Suppressor macrophage treated with lipopolysaccharide for 1 hour (primary cell): ENCODE measurements at places on chromosomes 13 and 19.

- no peak for DNase-seq
Measured at GRCh38 chr13:62710787-62711186, 1295.1 kb upstream of the PCDH20 start.

GRCh38 chr19:5074830-5075394 lies 106.0 kb downstream of the KDM4B start:
- no peak for DNase-seq

- no peak for DNase-seq
Measured at GRCh38 chr13:29436291-29436690, 159.2 kb downstream of the SLC7A1 start.

DNA sequence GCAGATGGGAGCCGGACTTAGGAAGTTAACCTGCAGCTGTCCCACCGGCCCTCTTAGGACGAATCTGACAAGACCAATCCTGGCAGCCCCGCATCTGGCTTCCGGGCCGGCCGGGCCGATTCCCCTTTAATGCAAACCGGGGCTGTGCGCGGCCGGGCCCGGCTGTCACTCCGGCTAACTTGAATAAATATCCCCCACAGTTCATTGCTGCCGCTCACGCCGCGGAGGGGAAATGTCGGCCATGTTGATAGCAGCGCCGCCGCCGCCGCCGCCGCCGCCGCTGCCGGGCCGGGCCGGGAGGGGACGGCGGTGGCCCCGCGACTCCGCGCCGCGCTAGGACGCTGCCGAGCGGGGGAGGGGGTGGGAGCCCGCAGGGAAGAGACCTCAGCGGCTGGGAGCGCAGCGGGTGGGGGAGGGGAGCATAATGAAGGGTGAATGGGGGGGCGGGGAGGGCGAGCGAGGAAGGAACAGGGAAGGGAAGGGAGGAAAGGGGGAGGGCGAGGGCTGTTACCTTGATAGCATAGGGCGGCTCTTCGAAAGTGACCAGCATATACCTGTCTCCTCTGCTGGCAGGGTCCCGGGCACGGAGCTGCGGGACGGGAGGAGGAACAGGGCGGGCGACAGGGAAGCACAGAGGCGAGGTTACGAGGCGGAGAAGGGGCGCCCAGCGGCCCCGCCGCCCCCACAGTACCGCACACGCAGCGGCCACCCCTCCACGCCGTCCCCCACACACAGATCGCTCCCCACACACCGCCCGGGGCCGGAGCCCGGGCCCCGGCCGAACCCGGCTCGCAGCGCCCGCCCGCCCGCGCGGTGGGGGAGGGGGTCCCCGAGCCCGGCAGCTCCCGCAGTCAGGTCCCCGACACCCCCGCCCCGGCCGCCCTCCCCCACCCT lies 1.1 kb downstream of the INTS6 start:
- DNase-seq: peak; percentile 85

- peak; percentile 43 for DNase-seq
Measured at GRCh38 chr13:27481766-27482165, 31.4 kb upstream of the MTIF3 start.

DNA sequence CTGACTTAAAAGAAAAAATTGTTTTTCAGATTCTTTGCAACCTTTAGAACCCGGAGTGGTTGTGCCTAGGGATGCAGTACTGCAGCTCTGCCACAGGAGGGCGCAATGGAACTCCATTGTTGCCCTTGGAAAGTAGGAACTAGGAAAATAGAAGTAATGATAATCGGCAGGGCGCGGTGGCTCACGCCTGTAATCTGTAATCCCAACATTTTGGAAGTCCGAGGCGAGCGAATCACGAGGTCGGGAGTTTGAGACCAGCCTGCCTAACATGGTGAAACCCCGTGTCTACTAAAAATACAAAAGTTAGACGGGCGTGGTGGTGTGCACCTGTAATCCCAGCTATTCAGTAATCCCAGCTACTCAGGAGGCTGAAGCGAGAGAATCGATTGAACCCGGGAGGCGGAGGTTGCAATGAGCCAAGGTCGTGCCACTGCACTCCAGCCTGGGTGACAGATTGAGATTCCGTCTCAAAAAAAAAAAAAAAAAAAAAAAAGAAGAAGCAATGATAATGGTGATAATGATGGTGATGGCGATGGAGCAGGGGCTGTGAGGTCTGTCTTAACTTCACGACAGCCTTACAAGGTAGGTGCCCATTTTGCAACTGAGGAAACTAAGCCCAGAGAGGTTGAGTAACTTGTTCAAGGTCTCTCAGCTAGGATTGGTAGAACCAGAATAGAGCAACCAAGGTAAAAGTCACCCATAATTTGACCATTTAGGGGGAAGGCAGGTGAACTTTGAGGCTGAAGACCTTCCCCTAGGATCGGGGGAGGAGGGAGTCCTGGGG lies 5.5 kb upstream of the ADAMTS10 start:
- DNase-seq: peak; percentile 81

DNA sequence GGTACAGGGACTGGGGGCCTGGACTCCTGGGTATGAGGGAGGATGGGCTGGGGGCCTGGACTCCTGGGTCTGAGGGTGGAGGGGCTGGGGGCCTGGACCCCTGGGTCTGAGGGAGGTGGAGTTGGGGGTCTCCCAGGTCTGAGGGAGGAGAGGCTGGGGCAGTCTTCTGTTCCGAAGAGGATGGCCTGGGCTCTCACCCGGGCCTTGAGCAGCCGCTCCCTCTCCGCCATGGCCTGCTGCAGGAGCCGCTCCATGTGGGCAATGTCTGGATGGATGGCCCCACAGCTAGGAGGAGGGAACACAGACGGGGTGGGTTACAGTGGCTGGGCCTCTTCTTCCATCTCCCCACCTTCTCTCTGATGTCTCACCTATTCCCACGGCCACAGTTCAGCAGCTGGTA lies 18.1 kb downstream of the PHLDB3 start:
- DNase-seq: no peak

GRCh38 chr13:50115695-50116094 lies 100.5 kb downstream of the KCNRG start:
- no peak for DNase-seq

GRCh38 chr19:48635966-48636858 lies 967 bp downstream of the DBP start:
- DNase-seq: no peak

DNA sequence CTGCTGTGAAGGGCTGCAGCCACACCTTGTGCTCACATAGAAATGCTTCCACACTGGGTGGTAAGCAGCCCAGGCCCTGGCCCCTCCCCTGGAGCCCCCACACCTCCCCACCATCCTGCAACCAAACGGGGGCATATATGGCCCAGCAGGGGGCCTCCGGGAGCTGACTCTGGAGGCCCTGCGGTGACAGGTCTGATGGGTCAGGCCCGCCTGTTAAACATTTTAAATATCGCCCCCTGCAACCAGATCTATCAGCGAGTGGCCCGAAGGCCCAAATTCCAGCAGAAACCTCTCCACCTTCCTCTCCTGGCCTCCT lies 48.0 kb upstream of the KATNAL1 start:
- DNase-seq: peak; percentile 39

DNA sequence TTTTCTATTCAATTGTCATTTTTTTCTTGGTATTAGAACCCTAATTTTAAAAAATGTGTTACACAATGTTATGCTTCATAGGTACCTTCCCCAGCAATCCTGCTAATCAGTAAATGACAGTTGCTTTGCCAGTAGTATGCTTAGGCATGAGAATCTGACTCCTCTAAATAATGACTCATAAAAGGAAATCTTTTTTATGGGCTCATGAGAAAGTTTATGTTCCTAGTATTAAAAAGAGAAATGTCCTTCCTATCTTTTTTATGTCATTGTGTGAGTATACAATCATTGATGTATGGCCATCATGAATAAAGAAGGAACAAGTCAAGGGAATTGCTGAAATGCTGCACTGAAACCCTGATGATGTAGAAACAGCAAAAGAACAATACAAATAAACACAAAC lies 1237.7 kb upstream of the PCDH20 start:
- DNase-seq: no peak

GRCh38 chr19:20787786-20788185 lies 11.7 kb downstream of the ZNF66 start:
- DNase-seq: no peak

GRCh38 chr13:41284512-41285288 lies 21.3 kb upstream of the MTRF1 start:
- peak; percentile 5 for DNase-seq

DNA sequence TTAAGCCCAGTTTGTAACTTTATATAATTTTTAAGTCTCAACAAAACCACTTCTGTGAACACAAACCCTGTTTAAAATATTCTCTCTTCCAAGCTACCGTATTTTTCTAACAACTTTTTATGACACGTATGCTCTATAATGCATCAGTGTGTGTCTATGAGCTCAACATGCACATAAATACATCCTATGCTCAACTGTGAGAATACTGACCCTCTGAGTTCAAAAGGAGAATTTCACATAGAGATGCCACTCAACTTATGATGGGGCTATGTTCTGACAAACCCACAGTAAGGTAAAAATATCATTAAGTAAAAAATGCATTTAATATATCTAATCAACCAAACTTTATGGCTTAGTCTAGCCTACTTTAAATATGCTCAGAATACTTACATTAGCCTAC lies 1139.7 kb upstream of the SPRY2 start:
- DNase-seq: no peak

- peak; percentile 90 for DNase-seq
Measured at GRCh38 chr19:10346509-10346908, 7.1 kb upstream of the ICAM3 start.

- peak; percentile 80 for DNase-seq
Measured at GRCh38 chr19:5718579-5719273, 1.2 kb downstream of the LONP1 start.

DNA sequence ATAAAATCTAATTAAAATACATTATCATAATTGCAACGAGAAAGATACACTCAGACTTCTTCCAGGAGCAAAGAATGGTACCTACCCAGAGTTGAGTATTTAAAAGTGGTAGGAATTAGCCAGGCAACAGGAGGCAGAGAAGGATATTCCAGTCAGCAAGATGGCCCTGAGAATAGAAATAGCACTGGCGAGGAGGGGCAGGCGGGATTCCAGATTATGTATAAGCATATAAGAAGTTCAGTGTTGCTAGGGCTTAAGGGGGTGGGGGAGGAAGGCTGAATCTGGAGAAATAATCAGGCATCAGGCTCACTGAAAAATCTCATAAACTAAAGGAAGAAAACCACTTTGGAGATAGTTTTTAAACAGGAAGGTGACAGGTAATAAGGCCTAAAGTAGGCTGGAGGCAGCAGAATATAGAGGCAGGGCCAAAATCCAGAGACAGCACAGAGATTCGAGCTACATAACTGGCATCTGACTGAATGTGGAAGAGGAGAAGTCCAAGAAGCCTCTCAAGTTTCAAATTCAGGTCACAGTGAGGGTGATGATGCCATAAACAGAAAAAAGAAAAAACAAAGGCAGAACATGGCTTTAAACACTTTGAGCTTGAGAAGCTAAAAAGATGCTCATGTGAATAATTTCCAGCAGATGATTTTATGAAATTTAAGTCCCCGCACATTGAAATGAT lies 7.5 kb downstream of the KPNA3 start:
- DNase-seq: no peak
